T-helper 2 cell treated with Interferon-gamma antibody and Interleukin-4, amounts not matched to agents 5 μg/mL and 100 μg/mL, for 36 hours (primary cell): ENCODE measurements at places on chromosomes 16 and 17.

DNA sequence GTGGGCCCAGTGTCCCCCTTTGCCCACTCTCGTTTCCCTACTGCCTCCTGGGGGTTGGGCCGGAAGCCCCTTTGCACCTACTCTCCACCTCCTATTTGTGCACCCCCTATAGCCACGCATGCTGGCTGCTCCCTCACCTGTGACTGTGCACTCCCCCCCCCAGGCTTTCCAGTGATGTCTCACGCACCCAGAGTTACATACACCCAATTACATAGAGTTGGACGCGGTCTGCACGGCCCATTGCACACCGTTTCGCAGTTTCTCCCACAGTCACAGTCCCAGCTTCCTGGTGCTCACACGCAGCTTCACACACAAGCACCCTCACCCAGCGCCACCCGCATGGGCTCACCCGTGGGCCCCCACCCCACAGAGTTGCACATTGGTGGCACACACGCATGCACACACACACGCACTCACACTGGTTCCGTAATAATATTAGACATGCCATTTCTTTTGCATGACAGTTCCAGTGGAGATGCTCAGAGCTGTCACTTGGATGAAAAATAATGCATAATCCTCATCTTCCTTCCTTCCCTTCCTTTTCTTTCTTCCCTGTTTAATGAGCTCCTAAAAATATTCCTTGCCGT is 21.5 kb upstream of the C1QL1 start:
- no peak for DNase-seq

DNA sequence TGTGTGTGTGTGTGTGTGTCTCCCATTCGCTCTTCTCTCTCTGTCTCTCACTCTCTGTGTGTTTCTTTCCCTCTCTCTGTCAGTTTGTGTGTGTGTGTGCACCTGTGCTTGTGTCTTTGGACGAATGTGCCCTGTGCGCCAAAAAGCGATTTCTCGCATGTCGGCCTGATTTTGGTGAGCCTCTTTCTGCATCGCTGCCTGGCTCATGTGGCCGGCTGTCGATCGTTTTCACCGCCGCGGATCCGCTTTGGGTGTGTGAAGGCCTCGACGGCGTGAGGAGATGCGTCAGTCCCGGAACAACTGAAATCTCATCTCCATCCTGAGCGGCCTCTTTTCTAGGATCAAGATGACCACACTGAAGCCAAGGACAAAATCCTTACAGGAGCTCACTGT is 609.0 kb downstream of the KCNJ18 start:
- no peak for DNase-seq

- no peak for DNase-seq
These were observed 148.7 kb upstream of the NOL11 start for GRCh38 chr17:67569015-67569451.

GRCh38 chr16:16059895-16060590 is 110.6 kb downstream of the ABCC1 start:
- no peak for DNase-seq

- no peak for DNase-seq
These were observed 6.6 kb downstream of the IGF2BP1 start for GRCh38 chr17:49003557-49004511.

- DNase-seq: no peak
These were observed 8.9 kb downstream of the EME1 start for GRCh38 chr17:50381920-50382319.

- no peak for DNase-seq
These were observed 13.9 kb upstream of the ZCCHC14 start for GRCh38 chr16:87506423-87507350.

- DNase-seq: no peak
These were observed 1.7 kb downstream of the ATP2C2 start for GRCh38 chr16:84369938-84370627.

GRCh38 chr17:66580184-66580955 is 254.5 kb upstream of the CACNG5 start:
- no peak for DNase-seq

DNA sequence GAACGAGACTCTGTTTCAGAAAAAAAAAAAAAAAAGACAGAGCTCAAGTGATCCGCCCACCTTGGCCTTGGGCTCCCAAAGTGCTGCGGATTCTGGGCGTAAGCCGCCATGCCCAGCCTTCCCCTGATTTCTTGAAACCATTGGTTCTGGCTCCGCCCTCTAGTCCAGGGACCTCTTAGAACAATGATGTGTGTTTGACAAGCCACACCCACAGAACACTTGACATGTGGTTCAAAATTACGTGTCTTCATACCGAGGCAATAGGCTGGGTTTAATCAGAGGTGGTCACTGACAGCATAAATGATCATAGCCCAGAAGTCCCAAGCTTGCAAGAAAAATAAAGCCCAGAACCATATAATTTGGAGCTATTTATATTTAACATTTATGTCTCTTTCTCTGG is 23.0 kb downstream of the KNOP1 start:
- no peak for DNase-seq

GRCh38 chr17:63838631-63839171 is 3.8 kb downstream of the SMARCD2 start:
- DNase-seq: no peak

DNA sequence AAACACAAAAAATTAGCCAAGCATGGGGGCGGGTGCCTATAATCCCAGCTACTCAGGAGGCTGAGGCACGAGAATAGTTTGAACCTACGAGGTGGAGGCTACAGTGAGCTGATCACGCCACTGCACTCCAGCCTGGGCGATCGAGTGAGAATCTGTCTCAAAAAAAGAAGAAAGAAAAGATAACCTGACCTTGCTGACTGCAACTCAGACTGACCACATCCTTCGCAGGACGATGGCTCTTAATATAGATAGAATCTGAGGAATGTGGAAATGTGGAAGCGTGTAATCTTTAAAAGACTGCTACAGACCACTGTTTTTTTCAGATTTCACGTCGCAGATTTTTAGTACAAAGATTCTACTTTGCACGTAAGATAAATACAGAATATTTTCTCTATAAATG is 37.8 kb downstream of the KLHDC4 start:
- no peak for DNase-seq

DNA sequence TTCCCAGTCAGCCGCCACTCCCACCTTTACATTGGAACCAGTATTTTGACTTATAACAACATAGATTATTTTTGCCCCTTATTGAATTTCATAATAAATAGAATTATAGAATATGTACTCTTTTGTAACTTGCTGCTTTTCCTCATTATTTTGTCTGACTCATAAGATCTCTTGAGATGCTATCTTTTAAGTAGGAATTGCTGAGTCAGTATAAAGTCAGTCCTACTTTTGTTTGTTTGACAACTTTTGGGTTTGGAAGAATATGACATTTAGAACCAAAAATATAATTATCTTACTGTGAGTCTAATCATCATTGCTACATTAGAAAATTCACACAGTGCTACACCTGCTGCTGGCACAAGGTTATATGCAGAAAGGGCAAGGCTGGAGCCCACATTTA is 69.7 kb downstream of the STXBP4 start:
- no peak for DNase-seq

DNA sequence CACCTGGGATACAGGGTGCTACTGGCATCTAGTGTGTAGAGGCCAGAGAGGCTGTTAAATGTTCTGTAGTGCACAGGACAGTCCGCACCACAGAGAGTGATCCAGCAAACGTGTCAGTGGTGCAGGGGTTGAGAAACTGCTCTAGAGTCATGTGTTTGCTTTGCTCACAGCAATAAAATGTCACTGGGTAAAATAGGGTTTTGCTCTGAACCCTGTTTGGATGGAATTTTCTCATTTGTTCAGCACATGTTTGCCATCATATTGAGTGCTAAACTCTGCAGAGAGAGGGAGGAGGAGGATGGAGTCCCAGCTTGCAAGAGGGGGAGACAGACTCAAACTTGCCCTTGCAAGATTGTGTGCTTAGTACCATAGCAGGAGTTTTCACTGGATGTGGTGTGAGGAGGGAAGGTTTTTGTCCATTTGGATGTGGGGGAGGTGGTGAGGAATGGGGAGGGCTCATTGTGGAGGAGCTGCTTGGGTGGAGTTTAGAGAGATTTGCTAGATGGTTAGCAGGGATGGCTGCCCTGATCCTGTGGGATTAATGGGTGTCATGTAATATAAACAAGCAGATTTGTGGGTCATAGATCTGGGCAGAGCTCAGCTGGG is 11.8 kb downstream of the PLCG2 start:
- no peak for DNase-seq

- no peak for DNase-seq
These were observed 27.0 kb upstream of the MRPS23 start for GRCh38 chr17:57876866-57877237.

GRCh38 chr16:56792967-56793366 is 63.0 kb downstream of the NUP93 start:
- DNase-seq: no peak

- DNase-seq: no peak
These were observed 19.7 kb downstream of the ADCY9 start for GRCh38 chr16:4096509-4096908.

DNA sequence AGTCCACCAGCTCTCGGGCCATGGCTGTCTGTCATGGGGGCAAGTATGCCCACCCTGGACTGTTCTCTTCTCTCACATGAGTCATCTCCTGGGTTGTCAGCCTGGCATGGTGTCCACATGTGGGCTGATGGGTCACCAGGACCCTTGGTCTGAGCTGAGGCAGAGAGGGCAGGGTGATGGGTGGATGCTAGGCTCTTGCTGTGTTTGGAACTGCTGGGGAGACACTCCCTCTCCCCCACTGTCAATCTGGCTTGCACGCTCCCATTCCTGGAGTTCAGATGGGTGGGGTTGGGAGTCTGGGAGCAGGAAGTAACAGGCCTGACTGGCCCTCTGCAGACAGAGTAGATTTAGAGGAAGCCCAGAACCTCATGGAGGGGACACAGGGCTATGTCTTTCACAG is 28.9 kb downstream of the KSR1 start:
- no peak for DNase-seq

GRCh38 chr17:74757502-74757901 is 9.1 kb downstream of the NHERF1 start:
- no peak for DNase-seq

DNA sequence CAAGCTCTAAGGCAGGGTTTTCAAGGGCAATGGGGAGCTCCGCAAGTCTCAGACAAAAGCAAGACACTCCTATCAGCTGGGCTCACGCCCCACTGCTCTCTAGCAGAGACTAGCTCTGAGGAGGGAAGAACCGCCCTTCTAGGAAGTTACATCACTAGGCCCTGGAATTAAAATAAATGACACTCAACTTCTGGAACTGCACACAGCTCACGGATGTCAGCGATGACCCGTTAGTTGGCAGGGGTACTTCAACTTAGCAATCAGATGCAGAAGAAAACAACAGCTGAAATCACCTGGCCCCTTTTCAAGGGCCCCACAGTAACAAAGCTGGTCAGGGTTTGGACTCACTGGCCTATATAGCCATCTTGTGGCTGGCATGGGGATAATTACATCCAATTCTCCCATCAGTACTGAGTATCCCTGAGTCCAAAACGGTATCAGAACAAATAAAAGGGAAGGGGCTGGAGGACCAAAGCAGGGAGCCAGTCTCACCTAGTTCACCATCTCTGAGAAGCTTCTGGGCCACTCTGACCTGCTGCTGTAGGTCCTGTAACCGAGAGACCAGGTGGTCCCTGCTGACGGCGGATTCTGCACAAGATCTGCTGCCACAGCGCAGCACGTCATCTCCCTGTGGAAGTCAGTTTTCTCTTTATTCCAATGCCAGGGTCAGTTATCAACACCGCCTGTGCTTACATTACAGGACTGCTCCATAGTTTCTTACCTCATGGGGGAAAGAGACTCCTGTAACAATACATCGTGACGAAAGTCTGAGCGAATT is 22.2 kb downstream of the SERPINF1 start:
- DNase-seq: no peak

GRCh38 chr16:81861915-81862314 is 82.8 kb downstream of the PLCG2 start:
- DNase-seq: no peak

DNA sequence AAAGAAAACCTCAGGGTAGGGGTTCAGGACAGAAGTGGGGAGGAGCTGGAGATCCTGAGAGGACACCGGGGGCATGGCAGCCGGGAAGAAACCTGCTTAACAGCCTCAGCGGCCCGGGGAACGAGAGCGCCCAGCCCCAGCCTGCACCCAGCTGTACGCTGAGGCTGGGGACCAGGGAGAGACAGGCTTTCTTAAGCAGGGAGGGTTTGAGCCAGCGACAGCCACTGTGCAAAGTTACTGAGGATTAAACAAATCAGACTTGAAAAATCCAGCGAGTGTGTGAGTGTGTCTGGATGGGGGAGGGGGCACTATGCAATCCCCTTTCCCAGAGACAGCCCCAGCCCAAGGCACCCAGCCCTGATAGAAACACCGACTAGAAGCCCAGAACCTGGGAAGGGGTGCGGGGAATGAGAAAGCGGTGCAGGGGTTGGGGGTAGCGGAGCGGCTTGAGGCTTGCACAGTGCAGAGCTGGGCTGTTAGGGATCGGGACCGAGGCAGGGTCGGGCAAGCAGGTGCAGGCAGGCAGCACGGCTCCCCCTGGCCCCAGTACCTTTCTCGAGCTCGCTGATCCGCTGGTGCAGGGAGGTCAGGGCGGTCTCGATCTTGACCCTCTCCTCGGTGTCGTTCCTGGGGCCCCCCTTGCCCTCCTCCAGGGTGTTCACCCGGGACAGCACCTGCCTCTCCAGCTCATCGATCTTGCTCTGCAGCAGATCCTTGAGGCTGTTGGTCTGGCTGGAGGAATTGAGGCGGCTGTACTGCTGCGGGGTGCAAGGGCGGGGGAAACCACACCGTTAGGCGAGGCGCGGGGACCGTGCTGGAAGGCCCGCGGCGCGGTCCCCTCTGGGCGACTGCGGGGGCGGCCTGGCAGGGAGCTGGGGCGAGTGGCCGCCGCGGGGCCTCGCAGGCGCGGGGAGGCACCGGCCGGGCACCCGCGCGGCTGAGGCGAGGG is 1.2 kb downstream of the NPTX1 start:
- no peak for DNase-seq

GRCh38 chr17:5381542-5381941 is 37.9 kb downstream of the NUP88 start:
- DNase-seq: no peak
